ENCODE measurements at places on chromosomes 5 and 9.

DNA sequence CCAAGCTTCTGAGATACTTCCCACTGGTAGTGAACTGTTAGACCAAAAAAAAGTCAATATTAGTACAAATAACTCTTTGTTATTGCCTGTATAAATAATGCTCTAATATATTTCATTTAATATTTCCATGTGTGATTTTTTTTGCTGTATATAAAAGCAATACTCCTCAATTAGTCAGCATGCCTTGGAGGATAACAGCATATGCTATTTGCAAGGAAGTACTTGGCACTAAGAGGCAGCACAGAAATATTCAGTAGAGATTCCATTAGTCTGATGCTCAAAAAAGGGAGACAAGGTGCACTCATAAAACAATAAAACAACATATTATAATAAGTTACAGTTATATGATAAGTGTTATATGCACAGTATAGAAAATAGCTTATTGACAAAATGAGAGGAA, 296.6 kb upstream of the MPDZ start:
- no peak for DNase-seq

DNA sequence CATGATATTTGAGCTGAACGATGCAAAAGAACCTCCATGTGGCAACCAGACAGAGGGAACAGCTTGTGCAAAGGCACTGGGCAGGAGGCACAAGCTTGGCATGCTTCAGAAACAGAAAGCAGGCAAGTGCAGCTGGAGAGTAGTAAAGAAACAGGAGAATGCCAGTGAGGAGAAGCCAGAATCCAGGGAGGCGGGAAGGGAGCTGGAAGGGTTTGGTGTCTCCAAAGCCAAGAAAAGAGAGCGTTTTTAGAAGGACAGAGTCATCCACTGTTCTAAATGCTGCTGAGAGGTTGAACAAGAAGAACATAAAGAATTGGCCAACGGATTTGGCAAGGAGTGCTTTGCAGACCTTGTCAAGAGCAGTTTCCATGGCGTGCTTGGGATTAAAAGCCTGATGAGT, 124.7 kb downstream of the TLE1 start:
- DNase-seq, result no peak

DNA sequence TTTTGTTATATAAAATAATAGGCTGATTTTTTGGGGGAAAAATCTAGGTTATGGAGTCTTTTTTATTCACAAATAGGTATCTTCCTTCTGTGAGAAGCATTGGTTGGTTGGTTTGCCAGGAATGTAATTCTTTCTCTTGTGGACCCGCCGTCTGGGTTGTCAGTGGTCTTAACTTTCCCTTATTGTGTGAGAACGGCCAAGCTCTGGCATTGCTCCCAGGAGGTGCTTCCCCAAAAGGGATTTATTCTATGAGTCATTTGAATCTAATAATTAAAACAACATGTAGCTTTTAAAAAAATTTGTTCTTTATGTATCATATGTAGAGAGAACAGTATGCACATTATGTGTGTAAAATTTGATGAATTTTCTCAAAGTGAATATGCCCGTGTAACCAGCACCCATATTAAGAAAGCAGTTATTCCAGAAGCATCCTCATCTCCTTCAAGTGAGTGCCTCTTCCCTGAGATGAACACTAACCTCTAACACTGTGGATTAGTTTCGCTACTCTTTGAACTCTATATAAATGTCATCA, 114.4 kb downstream of the MAST4 start:
- DNase-seq, result no peak

DNA sequence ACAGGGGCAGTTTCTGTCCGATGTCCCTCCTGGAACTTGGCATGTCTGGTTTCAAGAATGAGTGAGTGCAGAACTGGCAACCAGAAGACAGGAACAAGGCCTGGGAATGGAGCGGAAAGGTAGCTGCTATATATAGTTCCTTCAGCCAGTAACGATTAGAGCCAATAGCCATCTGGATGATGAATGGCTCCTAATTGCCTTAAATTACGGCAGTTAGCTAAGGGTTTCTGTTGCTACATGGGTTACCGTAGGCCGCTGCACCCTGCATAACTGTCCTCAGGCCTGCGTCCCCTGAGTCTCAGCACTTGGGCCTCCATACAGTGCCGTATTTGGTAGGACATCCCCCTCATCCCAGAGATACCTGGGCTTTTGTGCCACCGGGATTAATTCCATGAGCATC, 29.4 kb downstream of the WWC1 start:
- no peak for DNase-seq

DNA sequence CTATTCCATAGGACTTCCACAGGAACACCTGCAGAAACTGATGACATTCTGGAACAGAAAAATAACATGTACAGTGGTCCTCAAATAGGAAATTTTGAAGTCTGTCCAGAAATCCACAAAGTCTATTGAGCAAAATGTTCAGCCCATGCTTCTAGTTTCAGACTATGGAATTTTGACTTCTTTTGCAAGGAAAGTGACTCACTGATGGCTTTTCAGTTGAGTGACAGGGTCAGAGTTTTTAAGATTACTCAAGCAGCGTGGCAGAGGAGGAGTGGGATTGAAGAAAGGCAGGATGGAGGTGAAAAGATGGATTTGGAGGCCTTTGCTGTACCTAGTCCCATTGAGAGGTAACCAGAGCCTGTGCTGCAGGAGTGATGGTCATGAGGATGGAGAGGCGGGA, 151.5 kb downstream of the GOLPH3 start:
- DNase-seq, result no peak

- DNase-seq, result no peak
These were observed 217.0 kb downstream of the PAPPA start for GRCh38 chr9:116370556-116370955.
